Stimulated activated CD4-positive, alpha-beta T cell treated with anti-CD3 and anti-CD28 coated beads, Interleukin-4, amount 100 ng/mL, for 24 hours (primary cell): ENCODE measurements at places on chromosomes 4 and X.

GRCh38 chr4:109947918-109948317 lies 35.2 kb downstream of the EGF start:
- peak; percentile 15 for DNase-seq

- DNase-seq = no peak
Observed at GRCh38 chr4:112775801-112776200, 138.9 kb downstream of the LARP7 start.

- no peak for DNase-seq
Observed at GRCh38 chr4:102169345-102169744, 175.9 kb downstream of the SLC39A8 start.

GRCh38 chr4:8340781-8341241 lies 71.3 kb downstream of the HTRA3 start:
- DNase-seq = no peak

DNA sequence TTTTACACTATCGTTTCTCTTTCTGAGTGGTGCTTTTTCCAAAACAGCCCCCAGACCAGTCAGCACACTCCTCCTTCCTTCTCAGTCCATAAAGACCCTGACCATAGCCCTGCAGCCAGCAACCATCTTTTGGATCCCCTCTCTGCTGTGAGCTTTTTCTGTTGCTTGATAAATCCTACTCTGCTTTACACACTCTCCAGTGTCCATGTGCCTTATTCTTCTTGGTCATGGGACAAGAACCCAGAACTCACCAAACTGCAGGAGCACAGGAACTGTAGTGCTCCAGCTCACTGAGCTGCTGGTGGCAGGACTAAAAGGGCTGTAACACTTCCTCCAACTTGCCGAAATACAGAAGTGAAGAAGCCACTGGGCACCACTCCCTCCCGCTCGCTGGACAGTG lies 32.5 kb downstream of the COX18 start:
- DNase-seq = no peak

- DNase-seq = no peak
Observed at GRCh38 chr4:79445371-79445781, 37.3 kb upstream of the GK2 start.

DNA sequence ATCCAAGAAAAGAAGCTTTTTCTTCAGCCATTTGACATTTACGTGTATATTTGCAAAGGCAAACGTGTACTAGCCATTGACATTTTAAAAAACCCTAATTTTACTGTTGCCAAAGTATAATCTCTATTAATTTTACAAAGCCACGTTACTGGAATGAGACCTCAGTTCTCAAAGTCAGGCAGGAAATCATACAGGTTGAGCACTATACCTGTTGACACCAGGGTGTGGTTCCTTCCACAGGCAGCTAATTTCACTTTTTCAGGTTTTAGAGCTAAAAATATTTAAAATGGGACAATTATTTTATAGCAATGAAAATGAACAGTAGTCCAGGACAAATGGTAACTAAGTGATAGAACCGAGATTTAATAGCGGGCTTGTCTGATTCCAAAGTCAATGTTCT lies 6.5 kb downstream of the RPGR start:
- DNase-seq = no peak

GRCh38 chrX:96715481-96715880 lies 30.8 kb downstream of the DIAPH2 start:
- no peak for DNase-seq

DNA sequence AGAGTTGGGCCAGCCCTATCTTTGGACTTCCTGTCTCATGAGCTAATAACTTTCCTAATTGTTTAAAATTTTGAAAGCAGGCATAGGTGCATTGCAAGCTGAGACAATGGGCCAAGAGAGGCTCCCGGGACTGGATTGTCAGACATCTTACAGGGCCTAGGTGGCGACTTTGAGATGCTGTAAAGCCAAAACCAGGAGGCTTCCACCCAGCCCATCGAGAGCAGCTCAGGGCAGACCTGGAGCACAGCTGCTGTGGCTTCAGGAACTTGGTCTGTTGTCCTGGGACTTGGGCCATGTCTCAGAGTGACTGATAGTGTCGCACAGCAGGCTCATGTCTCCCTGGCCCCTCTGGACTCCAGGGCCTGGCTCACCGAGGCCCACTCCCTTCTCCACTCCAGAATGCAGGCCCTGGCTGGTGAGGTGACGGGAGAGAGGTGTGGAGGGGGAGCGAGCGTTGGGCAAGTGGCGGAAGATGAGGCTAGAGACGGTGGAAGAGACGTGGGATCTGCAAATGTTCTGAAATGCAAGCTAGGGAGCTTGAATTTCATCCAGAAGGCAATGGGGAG lies 24.1 kb upstream of the MTM1 start:
- DNase-seq = no peak

DNA sequence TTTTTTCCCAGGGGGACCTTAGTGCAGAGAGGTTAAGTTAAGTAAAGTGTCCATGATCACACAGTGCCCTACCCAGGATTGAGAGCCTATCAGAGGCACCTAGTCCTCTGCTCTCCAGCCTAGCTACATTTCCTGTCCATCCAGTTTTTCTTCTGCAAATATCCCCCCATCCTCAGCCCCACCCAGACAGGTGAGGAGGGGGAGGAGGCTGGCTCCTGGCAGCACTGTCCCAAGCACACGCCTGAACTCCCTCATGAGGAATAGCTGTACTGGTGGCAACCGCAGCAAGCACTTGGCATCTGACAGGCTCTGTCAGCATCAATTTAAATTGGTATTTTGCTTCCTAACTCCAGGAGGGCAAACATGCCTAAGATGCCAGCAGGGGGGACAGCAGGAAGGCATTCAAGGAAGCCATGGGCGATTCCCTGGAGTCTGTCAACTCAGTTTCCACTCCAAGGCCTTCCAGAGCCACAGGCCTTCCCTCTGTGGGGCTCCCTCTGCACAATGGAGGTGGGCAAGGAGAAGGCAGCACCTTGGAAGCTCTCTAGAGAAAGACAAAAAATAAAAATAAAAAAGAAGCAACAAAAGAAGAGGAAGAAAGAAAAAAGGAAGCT lies 6.4 kb upstream of the FRMPD3 start:
- no peak for DNase-seq

GRCh38 chr4:126986828-126987227 lies 645.9 kb upstream of the INTU start:
- DNase-seq = no peak

GRCh38 chrX:65642914-65643491 lies 24.5 kb upstream of the MSN start:
- no peak for DNase-seq

GRCh38 chr4:17613761-17614415 lies 553 bp upstream of the MED28 start:
- peak; percentile 8 for DNase-seq
